A549 (cell line): ENCODE measurements at places on chromosomes 6 and 20.

DNA sequence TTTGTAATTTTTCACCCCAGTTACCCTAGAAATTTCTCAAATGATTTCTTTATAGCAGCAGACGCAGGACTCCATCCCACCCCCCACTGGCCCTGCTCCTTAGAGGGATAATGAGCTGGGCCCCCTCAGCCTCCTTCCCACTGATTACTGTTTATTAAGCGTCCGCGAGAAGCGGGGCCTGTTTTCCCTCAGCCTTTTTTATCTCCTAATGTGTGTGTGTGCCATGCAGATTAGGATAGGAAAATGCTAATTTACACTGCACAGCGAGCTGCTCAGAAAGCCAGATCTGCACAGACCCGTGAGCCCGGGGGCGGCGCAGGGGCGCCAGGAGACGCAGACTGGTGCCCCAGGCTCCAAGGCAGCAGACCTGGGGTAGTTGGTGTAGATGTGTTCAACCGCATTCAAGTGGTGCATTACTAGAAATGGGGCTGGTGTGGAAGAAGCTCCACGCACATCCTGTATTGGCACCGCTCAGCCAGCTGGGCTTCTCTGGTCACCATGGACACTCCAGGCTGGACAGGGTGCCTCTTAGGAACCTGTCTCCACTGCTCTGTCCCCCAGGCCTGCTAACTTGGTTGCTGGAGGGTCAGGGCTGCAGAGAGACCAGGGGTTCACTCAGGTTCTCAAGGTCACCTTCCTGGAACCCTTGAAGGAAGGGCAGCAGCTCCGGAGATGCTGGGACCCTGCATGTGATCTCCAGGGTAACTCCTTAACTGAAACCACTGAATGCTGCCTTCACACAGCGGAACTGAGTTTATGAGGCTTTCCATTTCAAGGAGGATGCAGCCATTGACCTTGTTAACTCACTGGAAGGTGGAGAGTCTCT, 256.3 kb downstream of the ERMARD start:
- no peak for DNase-seq

GRCh38 chr20:58241766-58242465, 13.5 kb upstream of the ANKRD60 start:
- no peak for DNase-seq

- no peak for DNase-seq
Observed at GRCh38 chr6:44230034-44230675, 6.8 kb downstream of the SLC29A1 start.

GRCh38 chr6:90970672-90971071, 383.8 kb upstream of the MAP3K7 start:
- DNase-seq = no peak

DNA sequence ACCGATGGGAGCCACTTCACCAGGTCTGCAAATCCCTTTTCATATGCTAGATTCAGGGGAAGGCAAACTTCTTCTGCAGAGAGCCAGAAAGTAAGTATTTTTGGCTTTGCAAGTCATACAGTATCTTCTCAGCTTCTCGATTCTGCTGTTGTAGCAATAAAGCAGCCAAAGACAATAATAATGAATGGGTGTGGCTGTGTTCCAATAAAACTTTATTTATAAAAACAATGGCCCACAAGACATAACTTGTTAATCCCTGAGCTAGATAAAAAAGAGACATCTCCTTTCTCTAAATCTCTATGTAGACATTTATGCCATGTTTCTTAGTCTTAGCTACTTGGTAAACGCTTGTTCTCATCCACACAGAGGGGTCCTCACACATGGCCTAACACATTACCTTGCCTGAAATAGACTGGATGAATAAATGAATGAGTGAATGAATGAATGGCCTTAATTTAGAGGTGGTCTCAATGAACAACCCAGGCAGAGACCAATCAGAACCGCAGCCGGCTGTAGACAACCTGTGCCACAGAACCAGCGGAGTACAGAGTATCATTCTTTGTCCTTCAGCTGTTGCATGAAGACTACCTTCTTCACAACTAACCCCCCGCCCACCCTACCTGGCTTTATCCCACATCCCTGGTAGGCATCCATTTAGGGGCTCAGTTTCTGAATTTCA, 13.5 kb upstream of the PREX1 start:
- DNase-seq = no peak

DNA sequence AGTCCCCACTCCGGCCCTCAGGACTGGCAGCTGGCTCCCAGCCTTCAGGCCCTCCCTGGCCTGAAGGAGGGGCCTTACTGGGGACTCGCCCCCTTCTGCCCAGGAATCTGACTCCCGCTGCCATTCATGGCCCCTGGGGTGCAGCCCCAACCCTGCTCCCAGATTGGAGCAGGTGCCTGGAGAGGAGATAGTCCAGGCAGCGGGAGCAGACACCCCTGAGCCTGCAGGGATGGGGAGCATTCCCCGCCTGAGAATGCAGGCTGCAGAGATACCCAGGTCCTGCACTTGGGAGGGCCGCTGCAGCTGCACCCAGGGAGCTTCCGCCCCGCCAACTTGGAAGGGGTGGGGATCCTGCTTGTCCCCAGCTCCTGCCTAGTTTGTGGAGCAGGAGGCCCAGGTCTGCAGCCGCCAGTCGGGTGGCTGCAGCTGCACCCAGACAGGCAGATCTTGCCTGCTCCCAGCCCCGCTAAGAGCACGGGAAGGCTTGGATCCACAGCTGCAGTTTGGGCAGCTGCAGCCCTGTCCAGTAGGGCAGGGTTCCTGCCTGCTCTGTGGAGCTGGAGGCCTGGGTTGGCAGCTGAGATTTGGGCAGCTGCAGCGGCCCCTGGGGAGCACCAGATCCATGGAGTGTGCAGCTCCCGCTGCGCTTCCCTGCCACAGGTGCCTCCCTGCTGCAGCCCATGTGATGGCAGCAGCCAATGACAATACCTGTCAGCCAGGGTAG, 5.2 kb downstream of the GTSF1L start:
- DNase-seq = no peak

DNA sequence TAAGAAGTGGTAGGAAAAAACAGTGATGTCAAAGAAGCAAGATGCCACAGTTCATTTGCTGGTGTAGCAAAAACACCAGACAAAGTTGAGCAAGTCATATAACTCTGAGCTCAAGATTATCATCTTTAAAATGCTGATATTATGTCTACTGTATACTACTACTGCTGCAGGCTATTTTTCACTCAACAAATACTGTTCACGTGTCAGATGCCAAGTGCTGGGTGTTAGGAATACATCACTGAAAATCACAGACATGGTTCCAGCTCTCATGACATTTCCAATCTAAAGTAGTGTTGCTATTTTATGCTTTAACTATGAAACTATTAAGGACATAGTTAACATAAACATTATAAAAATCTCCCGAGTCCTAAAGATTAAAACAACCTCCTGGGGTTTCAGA, 163.0 kb downstream of the NKAIN2 start:
- DNase-seq = no peak

DNA sequence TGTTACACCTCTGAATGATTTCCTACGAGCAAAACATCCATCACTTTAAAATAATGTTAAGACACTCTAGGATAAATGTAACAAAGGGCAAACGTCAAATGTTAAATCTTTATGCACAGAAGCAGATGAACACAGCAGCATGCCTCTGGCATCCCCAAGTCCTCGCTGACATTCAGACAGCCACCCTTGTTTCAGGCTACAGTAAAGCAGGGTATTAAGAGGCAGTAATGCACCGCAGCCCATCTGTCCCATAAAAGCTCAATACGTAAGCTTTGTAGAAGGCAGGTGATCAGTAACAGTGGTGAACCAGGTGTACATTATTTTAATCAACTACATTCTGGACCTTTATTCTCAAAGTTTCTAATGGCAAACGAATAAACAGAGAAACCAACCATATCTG, 64.8 kb downstream of the PPP1R3G start:
- no peak for DNase-seq

- no peak for DNase-seq
Observed at GRCh38 chr20:56454754-56455153, 13.7 kb upstream of the RTF2 start.

GRCh38 chr20:46773680-46774079, 64.2 kb downstream of the SLC2A10 start:
- no peak for DNase-seq

DNA sequence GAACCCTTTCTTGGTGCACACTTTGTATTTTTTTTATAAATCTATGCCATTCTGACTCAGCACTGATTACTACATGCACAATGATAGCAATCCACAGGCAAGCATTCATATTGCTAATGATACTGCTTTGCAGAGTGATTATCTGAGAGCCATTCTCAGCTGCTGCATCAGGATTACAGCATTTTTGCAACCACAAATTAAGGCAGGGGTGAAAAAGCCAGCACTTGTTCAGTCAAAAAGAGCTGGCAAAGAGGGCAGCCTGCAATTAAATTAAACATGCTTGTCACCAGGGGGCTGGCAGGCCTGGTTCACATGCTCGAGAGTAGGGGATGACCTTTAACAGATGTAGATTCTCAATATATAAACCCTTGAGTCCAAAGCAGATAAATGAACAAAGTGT, 40.7 kb upstream of the SLC17A4 start:
- no peak for DNase-seq

GRCh38 chr6:111486921-111487320, 3.9 kb upstream of the REV3L start:
- no peak for DNase-seq

DNA sequence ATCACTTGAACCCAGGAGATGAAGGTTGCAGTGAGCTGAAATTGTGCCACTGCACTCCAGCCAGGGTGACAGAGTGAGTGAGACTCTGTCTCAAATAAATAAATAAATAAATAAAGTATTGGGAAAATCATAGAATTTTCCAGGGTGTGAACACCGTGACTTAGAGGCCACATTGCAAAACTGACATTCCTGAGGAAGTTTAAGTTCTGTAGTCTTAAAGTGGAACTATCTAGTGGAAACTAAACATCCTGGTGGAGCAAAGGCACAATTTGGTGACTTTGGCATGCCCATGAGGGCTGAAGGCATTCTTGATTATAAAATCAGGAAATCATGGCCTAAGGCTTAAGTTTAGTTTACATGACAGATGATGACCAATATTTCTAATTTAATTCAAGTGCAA, 32.7 kb upstream of the MCM3 start:
- no peak for DNase-seq

DNA sequence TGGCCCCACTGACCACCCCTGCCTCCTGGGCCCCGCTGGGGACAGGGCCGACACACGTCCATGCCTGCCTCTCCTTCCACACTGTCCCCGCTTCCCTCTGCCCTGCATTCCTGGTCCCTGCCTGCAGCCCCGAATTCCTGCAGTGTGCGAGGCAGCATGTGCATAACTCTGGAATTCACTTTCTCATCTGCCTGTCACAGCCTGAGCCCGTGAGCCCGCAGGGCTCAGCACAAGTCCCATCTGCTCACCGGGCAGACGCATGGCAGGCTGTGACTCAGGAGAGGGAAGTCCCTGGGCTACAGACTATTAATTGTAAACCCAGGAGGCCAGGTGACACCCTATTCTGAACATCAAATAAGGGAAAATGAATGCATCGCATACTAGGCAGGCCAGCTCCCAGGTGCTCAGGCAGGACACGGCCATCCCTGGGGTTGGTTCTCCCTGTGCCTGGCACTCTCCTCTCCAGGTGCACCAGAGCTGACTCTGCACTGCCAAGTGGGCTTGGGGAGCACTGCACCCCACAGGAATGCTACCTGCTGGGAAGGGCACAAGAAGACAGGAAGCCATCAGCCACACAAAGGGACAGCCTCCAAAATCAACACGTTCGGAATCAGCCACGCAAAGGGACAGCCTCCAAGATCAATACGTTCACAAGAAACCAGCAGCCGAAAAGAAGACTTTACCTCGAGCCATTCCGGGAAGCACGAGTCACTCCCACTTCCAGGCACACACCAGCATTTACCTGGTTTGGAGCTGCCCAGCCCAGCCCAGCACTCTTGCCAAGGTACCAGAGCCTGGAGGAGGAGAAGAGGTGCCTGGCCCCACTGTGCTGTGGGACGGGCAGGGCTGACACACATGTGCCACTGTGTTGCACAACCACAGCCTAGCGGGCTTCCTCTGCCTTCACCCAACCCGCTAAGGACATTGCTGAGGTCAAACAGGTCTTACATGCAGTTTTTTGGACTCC, 65.9 kb downstream of the DLL1 start:
- no peak for DNase-seq

- no peak for DNase-seq
Observed at GRCh38 chr6:113315879-113316278, 541.3 kb upstream of the MARCKS start.

DNA sequence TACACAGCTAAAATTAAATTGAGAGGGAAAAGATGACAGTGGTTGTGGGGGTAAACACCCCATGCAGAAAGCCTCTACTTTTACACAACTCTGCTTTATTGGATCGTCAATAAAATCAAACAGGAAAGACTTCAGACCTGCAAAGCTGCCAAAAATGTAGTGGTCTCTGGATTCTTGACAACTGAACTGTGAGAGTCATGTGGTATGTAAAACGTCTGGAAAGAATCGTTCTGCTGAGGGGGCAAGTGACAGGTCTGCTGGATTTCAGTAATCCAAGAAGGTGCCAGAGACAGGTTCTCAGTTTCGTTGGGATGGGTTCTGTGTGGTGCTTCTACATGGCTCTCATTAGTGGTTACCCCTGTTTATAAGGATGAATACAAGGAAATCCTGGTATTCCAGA, 63.3 kb downstream of the TSPYL4 start:
- no peak for DNase-seq

GRCh38 chr6:131960371-131961133, 9.4 kb upstream of the CCN2 start:
- DNase-seq = no peak

GRCh38 chr20:20497242-20497978, 129.5 kb downstream of the INSM1 start:
- no peak for DNase-seq
